ENCODE measurements at places on chromosomes 1 and 21.
A peak's percentile ranks its signal among the peaks of the same experiment; 100 is the strongest.

GRCh38 chr1:21873761-21874160 lies 61.7 kb downstream of the LDLRAD2 start:
- DNase-seq: no peak

- peak; percentile 91 for DNase-seq
Measured at GRCh38 chr1:211698161-211699026, 23.0 kb upstream of the NEK2 start.

DNA sequence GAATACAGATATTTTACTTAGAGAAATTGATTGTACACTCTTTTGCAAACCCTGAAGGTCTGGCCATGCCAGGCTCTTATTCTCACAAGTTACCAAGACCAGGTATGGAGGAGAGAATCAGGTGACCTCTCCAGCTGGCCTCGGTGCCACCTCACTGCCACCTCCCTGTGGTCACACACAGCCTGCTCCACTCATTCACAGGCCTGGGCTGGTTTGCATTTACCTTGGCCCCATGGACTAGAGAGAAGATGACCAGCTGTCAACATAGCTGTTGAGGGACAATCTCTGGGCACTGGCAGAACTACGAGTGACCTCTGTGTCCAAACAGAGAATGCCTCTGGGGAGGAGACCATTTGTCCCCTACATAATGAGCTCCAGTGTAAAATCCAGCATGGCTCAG lies 291.2 kb upstream of the RUNX1 start:
- no peak for DNase-seq

DNA sequence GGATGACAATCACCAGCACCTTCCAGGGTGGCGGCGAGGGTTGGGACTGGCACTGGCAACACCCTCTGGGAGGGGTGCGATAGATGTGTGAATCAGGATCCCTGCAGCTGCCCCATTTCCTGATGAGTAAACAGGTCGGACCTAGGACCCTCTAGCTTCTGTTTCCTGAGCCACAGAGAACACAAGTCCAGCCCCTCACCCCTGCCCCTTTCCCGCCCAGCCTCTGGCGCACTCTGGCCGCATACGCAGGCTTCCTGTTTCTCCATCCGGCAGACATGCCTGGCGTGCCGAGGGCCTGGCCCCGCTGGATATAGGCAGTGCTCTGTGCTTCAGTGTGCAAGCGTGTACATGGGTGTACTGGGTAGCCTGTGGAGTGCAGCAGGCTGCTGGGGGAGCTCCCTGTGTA lies 4.6 kb downstream of the PEAR1 start:
- DNase-seq: no peak

- DNase-seq: no peak
Measured at GRCh38 chr1:159877695-159878444, 15.4 kb upstream of the VSIG8 start.

DNA sequence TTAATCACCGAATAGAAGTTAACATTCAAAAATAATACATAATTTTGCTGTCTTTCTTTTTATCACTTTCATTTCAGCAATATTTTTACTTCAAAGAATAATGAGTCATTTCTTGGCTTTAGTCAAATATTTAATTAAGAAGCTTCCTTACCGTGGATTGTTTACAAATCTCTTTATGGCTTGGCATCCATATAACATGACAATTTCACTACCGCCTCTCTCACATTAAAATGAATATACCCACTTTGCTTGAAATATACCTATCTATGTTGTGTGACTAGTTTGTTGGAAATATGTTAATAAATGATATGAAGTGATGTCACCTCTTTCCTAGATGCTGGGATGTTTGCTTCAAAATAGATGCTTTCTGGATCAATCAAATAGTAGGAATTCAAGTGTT lies 1203.9 kb downstream of the AMY1C start:
- no peak for DNase-seq

- DNase-seq: no peak
Measured at GRCh38 chr1:5423109-5423508, 569.1 kb downstream of the NPHP4 start.

DNA sequence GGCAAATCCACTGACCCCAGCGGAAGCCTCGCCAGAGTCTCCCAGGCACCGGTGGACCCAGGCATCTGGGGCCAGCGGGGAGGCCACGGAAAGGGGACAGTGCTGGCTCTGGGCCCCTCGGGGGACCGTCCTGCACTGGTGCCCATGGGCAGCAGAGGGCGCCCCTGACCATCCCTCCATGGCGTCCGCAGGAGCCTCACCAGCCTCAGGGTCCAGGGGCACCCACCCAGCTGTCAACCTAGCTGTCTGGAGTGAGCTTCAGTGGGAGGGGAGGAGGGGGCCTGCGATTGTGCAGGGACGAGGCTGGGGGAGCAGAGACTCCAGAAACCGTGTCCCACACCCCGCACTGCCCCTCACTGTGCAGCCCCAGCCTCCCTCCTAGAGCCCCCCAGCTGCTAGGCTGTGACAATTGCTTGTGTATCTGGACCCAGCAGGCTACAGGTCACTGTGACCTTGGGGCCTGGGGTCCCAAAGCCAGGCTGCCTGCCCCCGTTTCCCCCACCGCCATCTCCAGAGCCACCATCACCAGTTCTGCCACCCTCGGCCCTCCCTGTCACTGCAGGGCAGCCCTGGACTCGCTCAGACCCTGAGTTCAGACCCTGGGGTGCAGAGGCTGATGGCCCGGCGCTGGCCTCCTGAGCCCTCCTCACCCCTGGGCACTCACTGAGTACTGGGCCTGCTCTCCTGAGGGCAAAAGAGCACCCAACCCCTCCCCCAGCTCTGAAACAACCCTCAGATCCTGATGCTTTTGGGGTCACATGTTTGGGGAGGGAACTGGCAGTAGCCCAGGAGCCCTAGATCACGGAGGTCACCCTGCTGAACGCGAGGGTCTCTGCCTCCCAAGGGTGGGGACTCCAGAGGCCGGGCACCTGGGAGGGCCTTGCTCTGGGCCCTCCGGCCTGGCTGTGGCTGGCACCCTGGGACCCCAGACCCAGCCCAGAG lies 10.6 kb upstream of the COL6A1 start:
- DNase-seq: no peak

DNA sequence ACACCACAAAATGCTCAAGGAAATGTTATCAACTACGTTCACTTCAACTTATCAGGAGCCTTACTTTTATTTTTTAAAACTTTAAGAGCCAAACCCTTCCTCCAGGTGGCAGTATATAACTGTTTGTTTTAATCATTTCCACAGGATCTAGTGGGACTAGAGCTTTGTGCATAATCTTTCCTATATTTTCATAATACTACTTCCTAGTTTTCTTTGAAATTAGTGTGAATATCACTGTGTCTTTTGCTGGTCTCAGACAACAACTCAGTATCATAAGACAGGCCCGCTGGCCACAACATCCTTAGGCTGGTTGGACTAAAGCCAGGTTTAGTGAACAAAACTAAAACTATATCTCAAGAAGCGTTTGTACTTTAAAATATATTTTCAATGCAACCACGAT lies 145.5 kb downstream of the TIAM1 start:
- peak; percentile 32 for DNase-seq

DNA sequence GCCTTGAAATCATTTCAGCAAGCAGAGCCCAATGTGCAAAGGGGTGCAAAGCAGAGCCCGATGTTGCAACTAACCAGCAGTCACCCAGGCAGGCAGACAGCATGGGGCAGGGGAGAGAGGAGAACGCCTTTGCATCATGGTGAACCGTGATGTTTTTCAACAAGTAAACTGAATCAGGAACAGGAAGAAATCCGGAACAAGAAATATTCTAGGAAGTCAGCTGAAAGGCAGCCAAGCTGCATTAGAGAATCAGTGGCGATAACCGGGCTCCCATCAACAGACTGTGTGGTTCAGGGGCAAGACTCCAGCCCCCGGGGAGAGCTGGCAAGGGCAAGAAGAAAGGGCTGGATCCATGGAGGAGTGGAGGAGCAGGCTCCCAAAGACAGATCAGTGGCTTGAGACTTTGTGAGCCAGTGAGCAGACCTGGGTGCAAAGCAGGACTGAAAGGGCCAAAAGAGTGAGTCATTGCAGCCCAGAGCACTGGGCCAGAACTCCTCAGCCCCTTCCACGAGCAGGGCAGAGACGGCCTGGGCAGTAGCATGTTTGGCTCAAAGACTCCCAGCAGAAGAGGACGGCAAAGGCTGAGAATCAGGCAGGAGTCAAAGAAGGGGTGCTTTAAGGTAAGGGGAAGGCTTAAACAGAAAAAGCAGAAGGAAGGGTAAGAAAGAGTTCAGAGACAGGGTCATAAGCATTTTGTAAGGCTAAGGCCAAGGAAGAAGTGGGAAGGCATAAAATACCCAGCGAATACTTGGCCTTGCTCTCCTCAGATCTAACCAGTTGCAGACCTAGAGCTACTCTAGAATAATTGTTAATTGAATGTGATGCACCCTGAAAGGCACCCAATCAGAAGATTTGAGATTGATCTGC lies 155.0 kb downstream of the SETD4 start:
- no peak for DNase-seq

DNA sequence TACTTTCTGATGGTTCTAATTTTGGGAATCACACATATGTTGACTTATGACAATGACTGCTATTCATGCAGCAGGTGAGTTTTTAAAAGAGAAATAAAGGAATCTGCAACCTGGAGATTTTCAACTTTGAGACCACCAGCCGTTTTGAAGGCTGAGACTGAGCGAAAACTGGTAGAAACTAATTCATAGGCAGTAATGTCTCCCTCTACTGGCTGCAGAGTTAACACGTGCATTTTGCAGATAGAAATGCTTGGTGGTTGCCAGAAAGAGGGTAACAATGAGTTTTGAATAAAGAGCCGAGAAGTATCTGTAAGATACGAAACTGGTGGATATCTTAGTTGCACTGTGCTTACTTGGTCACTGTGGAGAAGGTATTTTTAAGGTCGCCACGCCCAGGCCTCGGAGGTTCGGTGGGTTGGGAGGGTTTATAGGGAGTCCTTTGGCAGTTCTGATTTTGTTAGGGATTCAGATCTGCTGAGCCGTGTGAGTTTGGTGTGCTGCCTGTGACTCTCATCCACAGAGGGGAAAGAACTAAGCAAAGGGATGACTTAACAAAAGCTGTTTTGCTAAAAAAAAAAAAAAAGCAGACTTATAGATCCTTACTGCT lies 83.0 kb downstream of the RYR2 start:
- no peak for DNase-seq

- DNase-seq: no peak
Measured at GRCh38 chr1:16716691-16717335, 23.5 kb upstream of the RNU1-4 start.
